Fibroblast of skin of back (primary cell): ENCODE measurements at places on chromosomes 7 and 10.

DNA sequence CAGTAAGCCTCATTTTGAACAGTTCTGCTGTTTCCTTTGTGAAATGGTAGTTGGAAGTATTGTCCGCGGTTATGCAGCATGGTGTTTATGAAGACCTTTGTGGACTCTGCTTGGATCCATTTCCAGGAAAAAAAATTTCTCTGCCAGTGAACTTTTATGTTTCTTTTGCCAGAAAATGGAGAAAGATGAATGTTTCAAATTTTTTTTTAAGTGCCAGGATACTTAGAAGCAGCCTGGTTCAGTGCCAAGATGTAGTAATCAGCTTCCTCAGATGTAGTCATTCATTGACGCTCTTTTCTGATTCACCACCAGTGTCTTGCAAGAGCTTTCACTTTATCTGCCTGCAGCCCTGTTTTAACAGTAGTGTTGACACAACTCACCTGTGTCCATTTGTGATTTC lies 258.2 kb downstream of the SDK1 start:
- DNase-seq: peak; percentile 74

DNA sequence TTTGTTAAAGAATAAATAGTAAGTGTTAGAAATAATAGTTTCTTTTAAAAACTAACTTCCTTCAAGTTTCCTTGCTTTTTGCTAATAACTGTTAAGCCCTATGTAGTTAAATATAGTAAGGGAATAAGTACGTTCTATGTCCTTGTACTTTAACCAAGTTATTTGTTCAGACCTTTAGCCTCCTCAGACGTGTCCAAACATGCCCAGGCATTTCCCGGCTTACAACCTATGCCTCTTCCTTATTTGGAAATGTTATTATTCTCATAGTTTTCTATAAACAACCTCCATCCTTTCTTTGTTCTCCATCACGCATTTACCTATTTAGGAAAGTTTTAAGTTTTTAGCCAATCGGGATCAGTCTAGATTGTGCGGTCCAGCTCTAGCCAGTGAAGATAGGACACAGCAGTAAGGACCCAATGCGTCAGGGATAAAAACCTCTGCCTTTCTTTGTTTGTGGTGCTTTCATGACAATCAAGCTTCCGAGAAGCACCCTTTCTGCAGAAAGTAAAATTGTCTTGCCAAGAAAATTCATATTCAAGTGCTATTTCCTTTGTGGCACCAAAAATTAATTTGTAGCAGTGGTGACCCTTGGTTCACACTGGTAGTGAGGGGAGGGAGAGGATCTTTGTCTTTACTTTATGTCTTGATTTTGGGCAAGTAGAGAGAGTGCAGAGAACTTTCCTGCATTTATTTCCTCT lies 851.3 kb upstream of the POM121L12 start:
- DNase-seq: no peak

DNA sequence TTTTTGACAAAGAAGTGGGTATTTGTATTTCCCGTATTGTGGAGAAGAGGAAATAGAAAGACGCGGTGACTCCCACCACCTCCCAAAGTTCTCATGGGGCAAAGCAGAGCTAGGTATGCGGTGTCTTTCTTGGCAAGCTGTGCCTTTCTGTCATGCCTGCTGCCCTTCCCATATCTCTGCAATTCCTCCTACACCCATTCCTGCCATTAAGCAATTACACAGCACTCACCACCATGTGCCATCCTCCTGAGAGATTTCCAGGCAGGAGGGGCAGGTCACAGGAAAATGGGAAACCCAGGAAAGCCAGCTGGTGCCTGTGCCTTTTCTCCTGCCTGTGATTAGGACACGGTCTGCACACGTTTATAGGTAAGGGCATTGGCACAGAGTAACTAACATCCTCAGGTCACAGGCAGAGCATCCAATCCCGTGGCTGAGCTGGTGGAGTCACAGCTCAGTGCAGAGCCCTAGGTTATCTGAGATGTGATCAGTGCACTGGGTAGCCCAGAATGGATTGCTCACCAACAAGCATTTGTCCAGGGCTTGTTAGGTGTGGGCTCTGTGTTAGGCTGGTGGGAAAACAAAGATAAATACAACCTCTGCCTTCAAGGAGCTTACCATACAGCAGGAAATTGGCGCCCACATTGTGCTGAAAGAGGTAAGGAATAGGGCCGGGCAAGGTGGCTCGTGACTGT lies 9.4 kb upstream of the CRTAC1 start:
- DNase-seq: no peak

DNA sequence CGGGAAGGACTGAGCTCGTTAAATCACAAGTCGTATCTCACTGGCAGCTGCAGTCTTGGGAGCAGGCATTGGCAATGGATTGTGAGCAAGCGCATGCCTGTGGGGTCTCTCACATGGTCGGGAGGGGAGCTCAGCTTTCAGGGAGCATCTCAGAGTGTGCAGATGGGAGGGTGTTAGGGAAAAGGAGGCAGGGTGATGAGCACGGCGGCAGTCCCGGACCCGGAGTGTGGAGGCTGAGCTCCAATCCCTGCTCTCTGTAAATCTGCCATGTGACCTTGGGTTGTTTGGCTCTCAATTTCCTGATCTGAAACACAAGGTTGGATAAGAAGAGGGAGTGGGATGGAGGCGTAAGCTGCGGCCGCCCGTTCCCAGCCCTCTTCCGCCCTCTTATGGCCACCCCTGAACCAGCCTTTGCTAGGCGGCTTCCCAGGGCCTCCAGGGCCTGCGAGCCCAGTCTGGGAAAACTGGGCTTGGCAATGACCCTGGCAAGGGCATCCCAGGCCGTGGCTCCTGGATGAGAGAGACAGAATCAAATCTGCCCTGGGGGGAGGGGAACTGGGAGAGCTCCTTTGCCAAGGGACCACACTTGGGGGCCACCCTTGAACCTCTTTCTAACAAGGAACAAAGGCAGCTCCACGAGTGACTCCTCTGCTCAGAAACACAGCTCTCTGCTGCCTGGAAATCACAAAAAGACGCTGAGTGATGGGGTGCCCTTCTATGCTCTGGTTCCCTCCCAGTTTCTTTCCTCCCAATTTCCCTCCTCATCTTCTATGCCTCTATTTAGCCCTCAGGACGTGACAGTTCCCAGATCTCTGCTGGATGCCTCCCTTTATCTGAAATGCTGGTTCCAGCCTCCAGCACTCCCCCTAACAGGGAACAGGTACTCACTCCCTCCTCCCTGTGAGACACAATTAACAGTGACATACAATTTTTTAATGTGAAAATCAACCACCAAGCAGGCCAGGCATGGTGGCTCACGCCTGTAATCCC lies 41.7 kb upstream of the LOXL4 start:
- peak; percentile 71 for DNase-seq

DNA sequence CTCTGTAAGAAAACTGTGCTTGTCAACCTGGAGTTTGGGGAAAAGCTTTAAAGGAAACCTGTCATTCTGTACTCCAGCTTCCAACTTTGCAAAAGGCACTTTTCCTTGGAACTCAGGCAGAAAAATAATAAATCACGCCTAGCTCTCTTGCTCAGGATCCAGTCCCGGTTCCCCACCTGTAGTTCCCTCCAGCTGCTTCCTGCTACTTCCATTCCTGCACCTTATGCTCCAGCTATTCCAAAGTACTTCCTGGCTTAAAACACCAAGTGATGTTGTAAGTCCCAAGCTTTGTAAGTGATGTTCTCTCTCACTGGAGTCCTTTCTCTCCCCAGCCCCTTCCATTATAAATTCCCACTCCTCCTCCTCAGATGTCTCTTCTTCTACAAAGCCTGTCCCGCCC lies 98.6 kb downstream of the GRM8 start:
- no peak for DNase-seq

GRCh38 chr10:110540031-110540430 lies 27.5 kb upstream of the SMC3 start:
- DNase-seq: no peak

GRCh38 chr7:24284699-24285506 lies 913 bp downstream of the NPY start:
- no peak for DNase-seq

- no peak for DNase-seq
These were observed 160.0 kb upstream of the TCF7L2 start for GRCh38 chr10:112790030-112790429.

- DNase-seq: no peak
These were observed 316.0 kb downstream of the CXCL12 start for GRCh38 chr10:44068716-44069482.

GRCh38 chr10:12902135-12902572 lies 99.4 kb downstream of the CCDC3 start:
- peak; percentile 58 for DNase-seq
